ENCODE measurements at places on chromosomes 4 and X.

DNA sequence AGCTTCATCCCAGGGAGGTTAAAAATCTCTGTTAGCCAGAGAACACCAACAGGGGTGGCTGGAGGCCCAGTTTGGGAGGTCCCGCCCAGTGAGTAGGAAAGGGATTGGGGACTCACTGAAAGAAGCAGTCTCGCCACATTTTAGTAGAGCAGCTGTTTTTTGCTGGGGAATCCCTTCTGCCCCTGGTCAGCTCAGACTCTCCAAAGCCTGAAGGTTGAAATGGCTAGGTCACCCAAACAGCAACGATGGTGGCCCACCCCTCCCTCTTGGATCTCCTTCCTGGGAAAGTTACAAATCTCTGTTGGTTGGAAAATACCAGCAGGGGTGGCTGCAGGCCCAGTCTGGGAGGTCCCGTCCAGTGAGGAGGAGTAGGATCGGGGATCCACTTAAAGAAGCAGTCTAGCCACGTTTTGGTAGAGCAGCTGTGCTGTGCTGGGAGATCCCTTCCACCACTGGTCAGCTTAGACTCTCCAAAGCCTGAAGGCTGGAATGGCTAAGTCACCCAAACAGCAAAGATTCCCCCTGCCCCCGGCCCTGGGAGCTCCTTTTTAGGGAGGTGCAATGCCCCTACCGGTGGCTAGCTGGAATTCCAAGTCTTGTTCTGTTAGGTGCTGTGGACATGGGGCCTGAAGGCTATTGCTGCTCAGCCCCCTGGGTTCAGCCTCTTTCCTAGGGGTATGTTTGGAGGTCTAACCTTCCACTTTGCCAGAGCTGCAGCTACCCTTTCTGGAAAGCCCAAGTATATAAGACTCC, 40.0 kb upstream of the TEX13A start:
- DNase-seq: no peak

GRCh38 chr4:98470831-98471230, 187.6 kb downstream of the TSPAN5 start:
- no peak for DNase-seq

GRCh38 chrX:154961947-154962346, 60.6 kb downstream of the F8 start:
- DNase-seq: no peak

- no peak for DNase-seq
Observed at GRCh38 chr4:53899586-53900270, 164.7 kb downstream of the CHIC2 start.

GRCh38 chr4:25929298-25929686, 15.3 kb downstream of the SMIM20 start:
- peak; percentile 53 for DNase-seq

- no peak for DNase-seq
Observed at GRCh38 chr4:7584606-7585159, 150.0 kb upstream of the PSAPL1 start.

- peak; percentile 73 for DNase-seq
Observed at GRCh38 chr4:3304831-3305609, 12.2 kb downstream of the RGS12 start.

GRCh38 chr4:152380919-152381318, 155.0 kb downstream of the FBXW7 start:
- DNase-seq: no peak

- DNase-seq: no peak
Observed at GRCh38 chr4:119977076-119977940, 89.3 kb downstream of the MAD2L1 start.

GRCh38 chr4:1471443-1472147, 65.4 kb upstream of the NKX1-1 start:
- DNase-seq: no peak

GRCh38 chrX:10047631-10048030, 80.5 kb downstream of the CLDN34 start:
- DNase-seq: no peak

DNA sequence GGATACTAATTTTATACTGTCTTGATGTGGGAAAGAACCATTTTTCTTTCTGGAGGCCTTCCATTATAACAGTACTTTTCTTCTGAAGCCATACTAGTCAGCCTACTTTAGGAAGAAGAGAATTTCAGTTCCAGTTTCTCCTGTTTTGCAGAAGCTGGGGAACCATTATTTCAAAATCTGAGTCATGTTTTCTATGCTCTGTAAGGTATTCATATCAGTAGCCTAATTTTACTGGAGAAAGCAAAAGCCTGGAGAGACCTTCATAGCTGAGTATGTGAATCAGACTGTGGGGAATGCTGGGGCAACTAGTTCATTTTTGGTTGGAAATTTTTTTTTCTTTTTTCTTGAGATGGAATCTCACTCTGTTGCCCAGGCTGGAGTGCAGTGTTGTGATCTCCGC, 22.4 kb downstream of the AFF1 start:
- no peak for DNase-seq

DNA sequence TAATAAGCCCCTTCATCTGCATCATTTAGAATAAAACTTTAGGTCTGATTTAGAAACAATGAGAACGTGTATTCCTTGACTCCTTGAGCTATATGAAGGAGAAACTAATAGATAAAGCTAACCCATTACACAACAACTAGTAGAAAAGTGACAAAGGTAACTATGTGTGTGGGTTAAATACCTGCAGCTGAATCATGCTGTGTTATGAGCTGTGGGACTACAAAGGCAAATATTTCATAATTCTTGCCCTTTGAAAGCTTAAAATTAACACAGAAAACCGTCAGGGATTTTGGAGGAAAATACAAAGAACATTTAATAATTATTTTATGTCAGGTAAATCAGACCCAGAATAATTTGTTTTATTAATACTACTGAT, 898 bp upstream of the NDP start:
- DNase-seq: no peak

DNA sequence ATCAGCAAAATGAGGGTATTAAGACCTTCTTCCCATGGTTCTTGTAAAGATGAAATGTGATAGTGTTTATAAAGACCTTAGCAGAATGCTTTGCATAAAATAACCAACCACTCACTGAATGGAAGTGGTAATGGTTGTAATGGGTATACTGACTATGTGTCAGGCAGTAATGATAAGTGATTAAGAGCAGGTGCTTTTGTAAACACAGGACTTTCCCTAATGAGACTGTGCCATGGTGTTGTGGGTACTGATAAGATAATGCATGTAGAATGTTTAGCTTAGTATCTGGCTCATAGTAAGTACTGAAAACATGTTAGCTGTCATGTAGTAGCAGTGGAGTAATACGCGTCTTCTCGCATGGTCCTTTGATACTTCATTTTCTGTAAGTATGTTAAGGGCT, 6.9 kb downstream of the LSM6 start:
- DNase-seq: no peak

- peak; percentile 77 for DNase-seq
Observed at GRCh38 chrX:71935476-71935875, 24.8 kb downstream of the NHSL2 start.

DNA sequence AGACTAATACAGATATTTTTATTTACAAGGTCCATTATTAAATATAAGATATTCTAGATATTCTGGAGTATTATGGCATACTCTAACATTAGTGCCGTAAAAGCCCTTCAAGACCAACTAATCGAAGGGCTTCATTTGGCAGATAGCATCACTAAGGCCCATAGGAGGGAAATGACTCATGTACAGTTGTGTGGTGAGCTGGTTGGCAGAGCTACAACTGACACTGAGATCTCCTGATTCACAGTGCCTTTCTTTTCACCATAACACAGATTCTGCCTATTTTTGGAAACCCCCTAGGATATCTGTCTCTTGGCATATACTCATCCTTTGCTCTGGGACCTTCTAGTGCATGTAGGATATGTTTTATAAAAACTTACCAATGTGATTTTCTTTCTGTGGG, 201.7 kb upstream of the AFF2 start:
- DNase-seq: no peak

- peak; percentile 92 for DNase-seq
Observed at GRCh38 chr4:100093091-100093866, 97.0 kb downstream of the DDIT4L start.

DNA sequence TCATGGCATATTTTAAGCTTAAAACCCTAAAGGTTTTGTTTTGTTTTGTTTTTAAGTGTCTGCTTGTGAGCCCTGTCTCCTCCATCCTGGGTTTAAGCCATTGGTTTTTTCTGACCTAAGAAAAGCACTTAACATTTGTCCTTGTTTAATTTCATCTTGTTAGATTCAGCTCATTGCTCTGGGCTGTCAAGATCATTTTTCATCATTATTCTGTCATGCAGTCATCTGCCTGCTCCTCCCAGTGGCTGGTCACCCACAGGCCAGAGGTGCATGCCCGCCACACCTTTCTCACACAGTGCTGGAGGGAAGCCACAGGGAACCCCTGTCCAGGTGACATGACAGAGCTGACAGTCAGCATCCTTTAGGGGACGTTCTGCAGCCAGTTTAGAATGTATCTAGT, 11.7 kb upstream of the REELD1 start:
- DNase-seq: no peak

DNA sequence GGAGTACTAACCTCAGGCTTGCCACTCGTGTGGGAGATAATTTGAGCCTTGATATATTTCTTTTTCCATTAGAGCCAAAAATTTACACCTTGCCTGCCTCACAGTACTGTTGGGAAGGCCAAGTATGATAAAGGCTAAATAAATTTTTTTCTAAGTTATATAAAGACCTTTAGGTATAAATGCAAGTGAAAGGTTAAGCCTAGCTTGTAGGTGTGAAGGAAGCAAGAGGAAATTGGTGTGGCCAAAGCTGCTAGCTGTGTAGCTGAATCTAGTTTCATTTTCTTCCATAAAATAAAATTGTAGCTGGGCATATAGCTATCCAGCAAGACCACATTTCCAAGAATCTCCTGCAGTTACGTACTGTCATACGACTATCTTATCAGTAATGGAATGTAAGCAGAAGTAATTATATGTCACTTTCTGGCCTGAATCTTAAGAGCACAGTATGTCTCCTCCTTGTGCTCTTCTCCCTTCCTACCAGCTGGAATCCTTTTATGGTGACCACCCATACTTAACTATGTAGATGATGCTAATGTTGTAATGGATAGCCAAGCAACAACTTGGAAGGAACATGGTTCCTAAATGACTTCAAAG, 14.3 kb upstream of the GABRE start:
- DNase-seq: no peak

DNA sequence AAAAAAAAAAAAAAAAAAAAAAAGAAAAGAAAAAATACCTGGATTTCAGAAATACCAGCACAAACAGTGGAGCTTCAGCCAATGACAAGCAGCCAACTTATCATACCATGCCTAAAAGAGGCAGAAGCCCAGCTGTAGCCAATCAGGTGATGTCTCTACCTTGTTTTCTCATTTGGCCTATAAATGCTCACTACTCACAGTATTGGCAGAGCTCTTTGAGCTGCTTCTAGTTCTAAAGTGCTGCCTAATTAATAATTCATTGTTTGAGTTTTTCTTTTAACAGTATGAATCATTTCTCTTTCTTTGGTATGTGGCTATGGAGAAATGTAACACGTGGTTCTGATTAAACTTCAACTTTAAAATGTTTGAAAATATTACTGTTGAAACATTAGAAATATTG, 188.8 kb upstream of the TECRL start:
- DNase-seq: no peak

DNA sequence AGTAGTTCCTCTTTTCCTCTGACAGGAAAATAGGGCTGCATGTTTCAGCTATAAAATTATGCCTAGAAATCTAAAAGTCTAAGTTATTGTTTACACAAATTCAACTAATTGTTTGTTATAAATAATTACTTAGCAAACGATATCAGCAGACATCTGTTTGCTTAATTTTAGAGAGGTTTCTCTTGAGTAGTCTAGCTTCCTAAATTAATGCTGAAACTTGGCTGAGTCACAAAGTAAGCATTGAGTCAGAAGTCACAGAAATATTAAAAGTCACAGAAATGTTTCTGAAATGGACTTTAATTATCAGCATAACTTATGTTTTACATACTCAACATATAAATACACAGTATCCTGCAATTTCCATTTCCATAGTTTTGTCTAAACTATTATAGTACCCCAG, 1044.0 kb downstream of the CCSER1 start:
- no peak for DNase-seq

DNA sequence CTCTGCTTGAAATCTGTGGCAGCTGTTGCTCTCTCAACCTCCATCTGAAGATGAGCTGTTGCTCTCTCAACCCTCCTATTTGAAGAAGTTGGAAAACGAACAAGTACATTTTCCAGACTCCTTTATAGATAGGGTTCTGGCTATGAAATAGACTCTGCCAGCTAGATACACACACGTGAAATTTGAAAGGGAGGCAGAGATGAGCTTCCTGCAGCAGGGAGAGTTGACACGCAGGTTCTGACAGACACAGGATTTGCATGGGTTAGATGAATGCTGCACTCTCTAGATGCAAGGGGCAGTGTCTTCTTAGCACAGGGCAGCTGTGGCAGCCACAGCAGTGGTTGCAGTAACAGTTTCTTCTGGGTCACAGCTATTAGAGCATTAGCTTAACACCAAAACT, 8.0 kb upstream of the PYURF start:
- DNase-seq: no peak

DNA sequence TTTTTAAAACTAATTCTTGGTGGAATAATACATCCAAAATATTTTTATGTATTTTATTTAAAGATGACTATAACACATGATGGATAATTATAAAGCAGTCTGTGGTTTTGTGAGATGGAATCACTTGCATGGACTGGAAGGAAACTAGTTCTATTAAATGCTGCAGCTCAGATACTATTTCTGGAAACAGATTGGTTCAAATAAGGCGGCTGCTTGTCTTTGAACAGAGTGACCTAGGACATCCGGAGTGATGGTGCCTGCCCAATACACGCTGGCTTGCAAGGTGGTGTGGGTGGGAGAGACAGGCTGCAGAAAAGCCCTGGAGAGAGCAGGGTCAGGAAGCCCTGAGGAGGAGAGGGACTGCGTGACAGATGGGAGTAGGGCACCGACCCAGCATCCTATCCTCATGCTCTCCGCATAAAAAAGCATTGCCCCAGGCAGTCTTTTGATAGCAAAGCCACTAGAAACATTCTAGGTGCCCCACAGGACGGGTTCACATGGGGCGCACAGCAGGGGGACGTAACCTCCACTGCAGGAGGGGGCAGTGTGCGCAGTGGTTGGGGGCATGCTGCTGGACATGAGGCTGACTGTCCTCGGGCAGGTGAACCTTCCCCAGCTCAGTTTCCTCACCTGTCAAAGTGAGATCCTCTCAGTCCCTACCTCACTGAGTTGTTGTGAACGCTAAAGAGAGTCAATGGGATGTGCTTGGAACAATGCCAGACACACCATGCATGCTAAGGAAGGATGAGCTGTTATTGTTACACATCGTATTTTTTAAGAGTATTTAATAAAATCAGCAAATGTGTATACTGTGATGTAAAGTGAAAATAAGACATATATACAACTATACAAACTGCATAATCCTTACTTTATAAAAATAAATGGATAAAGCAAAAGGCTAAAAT, 71.3 kb downstream of the EVC2 start:
- peak; percentile 11 for DNase-seq

GRCh38 chr4:55906989-55907388, 41.8 kb upstream of the CEP135 start:
- no peak for DNase-seq

- no peak for DNase-seq
Observed at GRCh38 chr4:7160951-7161440, 31.3 kb upstream of the SORCS2 start.

DNA sequence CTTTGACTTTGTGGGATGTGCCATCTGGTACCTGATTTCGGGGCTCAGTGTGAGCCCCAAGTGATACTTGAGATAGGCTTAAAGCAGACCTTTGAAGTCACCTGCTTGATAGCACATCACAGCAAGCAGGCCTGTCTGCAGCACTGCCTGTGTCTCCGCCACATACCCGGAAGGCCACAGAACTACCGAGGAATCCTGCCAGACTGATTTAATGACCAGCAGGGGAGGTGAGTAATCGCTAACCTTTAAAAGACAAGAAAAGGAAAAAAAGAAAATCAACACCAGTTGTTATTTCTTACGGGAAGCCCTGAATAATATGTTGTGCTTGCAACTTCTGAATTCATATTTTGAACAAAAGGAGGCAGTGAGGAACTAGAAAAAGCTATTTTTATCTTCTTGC, 6.8 kb downstream of the PTCHD1 start:
- peak; percentile 60 for DNase-seq

Measured in G401 (cell line).